ENCODE measurements at places on chromosomes 4 and X. TPM values are rescaled to one million over a fixed set of nuclear protein-coding genes. Genes with fewer than 3 reads are reported as not detected.

The ING2 gene
- 38.0 TPM for total RNA-seq

The RHOXF2B gene
- total RNA-seq, result not detected

The PASD1 gene
- not detected for total RNA-seq

The GUCY1A1 gene
- total RNA-seq, result 2.5 TPM

- no peak overlapping the region for H3K27ac ChIP-seq
- no peaks in the 10 kb centered on the region for H3K36me3 ChIP-seq
- no peak overlapping the region for H3K4me3 ChIP-seq
Observed at GRCh38 chr4:158993891-158994290, 109.0 kb upstream of the RAPGEF2 start.

GRCh38 chr4:66842026-66842723, 703.1 kb downstream of the CENPC start:
- no peaks in the 10 kb centered on the region for H3K27me3 ChIP-seq
- no peak overlapping the region for H3K27ac ChIP-seq
- no peak overlapping the region for H3K4me3 ChIP-seq
- H3K4me1 ChIP-seq, result no peaks in the 10 kb centered on the region
- no peaks in the 10 kb centered on the region for H3K36me3 ChIP-seq
- no peak for DNase-seq

DNA sequence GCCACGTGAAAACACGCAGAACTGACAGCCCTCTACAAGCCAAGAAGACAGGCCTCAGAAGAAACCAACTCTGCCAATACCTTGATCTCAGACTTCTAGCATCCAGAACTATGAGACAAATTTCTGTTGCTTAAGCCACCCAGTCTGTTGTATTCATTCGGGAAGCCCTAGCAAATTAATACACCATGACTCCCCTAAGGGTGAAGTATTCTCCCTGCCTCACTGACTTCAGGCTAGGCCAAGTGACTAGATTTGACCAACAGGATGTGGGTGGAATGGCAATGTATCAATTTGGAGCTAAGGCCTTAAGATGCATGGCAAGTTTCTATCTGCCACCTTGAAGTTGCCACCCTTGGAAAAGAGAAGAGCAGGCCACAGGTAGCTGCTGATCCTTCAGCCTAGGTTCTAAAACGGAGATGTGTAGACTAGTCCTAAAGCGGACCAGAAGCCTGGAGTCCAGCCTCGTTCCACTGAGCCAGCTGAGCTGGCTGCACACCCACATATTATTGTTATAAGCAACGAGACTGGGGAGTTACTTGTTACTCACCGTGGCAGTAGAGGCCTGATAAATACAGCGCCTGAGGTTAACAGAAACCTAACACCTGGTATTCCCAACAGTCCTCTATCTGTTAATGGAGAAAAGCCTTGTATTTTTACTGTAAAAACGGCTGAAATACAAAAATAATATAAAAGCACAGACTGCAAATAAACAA, 16.4 kb downstream of the SCARB2 start:
- no peak for DNase-seq
- H3K4me1 ChIP-seq, result peaks cover 9% of the 10 kb centered on the region
- no peak overlapping the region for H3K4me3 ChIP-seq
- no peak overlapping the region for H3K27ac ChIP-seq
- no peaks in the 10 kb centered on the region for H3K36me3 ChIP-seq

DNA sequence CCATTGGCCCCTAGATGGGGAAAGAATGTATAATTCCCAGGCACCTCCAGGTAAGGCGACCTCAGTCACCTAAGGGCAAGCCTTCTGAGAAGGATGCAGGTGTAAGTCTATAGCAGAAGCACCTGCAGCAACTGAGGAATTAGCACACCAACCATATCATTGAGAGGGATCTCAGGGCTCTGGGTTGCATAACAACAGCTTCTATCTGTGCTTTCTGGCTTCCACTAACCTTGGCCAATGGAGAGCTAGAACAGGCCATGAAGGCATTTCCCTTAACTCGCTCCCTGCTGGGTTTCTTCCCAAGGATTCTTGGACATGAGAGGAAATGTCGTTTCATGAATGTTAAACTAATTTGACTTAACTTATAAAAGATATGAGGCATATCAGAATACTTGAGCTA, 177.8 kb upstream of the GK2 start:
- H3K36me3 ChIP-seq, result no peaks in the 10 kb centered on the region
- no peak overlapping the region for H3K27ac ChIP-seq
- no peaks in the 10 kb centered on the region for H3K4me1 ChIP-seq
- no peak overlapping the region for H3K4me3 ChIP-seq
- DNase-seq, result no peak

- H3K4me1 ChIP-seq, result no peaks in the 10 kb centered on the region
- H3K4me3 ChIP-seq, result no peak overlapping the region
- DNase-seq, result no peak
- H3K27me3 ChIP-seq, result no peaks in the 10 kb centered on the region
- H3K36me3 ChIP-seq, result no peaks in the 10 kb centered on the region
Observed at GRCh38 chr4:153089742-153090141, 114.5 kb upstream of the TRIM2 start.

GRCh38 chr4:88955580-88956380, 101.2 kb downstream of the FAM13A start:
- H3K27me3 ChIP-seq, result no peaks in the 10 kb centered on the region
- no peak overlapping the region for H3K4me3 ChIP-seq
- no peaks in the 10 kb centered on the region for H3K36me3 ChIP-seq
- no peak for DNase-seq

DNA sequence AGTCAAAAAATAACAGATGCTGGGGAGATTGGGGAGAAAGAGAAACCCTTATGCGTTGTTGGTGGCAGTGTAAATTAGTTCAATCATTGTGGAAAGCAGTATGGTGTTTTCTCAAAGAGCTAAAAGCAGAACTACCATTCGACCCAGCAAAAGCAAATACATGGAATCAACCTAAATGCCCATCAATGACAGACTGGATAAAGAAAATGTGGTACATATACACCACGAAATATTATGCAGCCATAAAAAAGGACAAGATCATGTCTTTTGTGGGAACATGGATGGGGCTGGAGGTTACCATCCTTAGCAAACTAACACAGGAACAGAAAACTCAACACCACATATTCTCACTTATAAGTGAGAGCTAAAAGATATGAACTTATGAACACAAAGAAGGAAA, 188.9 kb downstream of the CAMK2D start:
- no peak for DNase-seq
- H3K36me3 ChIP-seq, result no peaks in the 10 kb centered on the region
- no peak overlapping the region for H3K27ac ChIP-seq
- H3K4me3 ChIP-seq, result no peak overlapping the region
- no peaks in the 10 kb centered on the region for H3K4me1 ChIP-seq

GRCh38 chr4:145730026-145730425, 50.1 kb downstream of the C4orf51 start:
- no peak overlapping the region for H3K4me3 ChIP-seq
- no peak overlapping the region for H3K27ac ChIP-seq
- DNase-seq, result no peak
- no peaks in the 10 kb centered on the region for H3K36me3 ChIP-seq
- no peaks in the 10 kb centered on the region for H3K27me3 ChIP-seq
- peaks cover 16% of the 10 kb centered on the region for H3K4me1 ChIP-seq

DNA sequence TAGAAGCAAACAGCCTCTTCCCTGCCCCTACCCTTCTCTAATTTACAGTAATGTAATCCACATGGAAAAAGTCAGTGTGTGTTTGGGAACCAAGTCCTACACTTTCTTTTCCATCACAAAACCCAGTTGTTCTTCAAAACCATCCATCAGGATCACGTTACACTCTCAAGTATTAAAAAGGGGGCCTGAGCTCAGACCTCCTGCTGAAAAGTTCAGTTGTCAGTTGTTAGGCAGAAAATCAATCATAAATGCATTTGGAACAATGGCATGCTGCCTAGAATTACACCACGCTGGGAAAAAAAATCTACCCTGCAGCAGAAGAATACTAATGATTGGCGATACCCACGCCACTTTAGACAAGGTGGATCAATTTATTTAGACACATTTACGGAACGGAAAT, 236.5 kb downstream of the PARM1 start:
- H3K36me3 ChIP-seq, result no peaks in the 10 kb centered on the region
- no peak for DNase-seq
- H3K27me3 ChIP-seq, result no peaks in the 10 kb centered on the region
- H3K4me3 ChIP-seq, result no peak overlapping the region

GRCh38 chr4:158122501-158122900, 50.3 kb downstream of the GASK1B start:
- H3K4me1 ChIP-seq, result peaks cover 5% of the 10 kb centered on the region
- no peak for DNase-seq
- H3K36me3 ChIP-seq, result no peaks in the 10 kb centered on the region
- no peaks in the 10 kb centered on the region for H3K27me3 ChIP-seq
- no peak overlapping the region for H3K27ac ChIP-seq

- H3K27ac ChIP-seq, result no peak overlapping the region
- no peaks in the 10 kb centered on the region for H3K36me3 ChIP-seq
- peaks cover 26% of the 10 kb centered on the region for H3K4me1 ChIP-seq
- no peaks in the 10 kb centered on the region for H3K27me3 ChIP-seq
Observed at GRCh38 chr4:16027626-16028025, 56.2 kb downstream of the PROM1 start.

DNA sequence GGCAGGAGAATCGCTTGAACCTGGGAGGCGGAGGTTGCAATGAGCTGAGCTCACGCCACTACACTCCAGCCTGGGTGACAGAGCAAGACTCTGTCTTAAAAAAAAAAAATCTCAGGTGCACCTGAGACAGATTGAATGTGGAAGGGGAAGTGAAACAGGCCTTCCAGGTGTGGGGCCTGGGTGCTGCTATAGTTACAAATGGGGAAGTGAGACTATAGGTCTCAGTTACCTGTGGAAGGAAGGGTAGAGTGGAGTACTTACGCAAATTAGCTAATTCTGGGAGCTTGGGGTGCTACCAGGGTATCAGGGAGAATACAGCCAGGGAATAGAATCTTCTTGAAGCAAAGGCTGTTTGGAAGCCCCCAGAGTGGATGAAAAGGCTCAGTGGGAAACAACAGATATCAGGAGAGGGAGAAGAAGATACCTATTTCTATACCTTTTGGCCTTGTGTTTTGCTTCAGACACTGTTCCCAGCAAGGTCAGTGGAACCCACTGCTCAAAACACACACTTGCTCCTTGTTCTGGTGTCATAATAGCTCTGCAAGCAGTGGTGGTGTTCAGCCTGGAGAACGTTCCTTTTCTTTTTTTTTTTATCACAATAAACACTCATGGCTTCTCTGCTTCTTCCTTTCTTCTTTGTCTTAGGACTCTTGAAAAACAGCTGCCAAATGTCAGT, 7.0 kb downstream of the CD38 start:
- H3K27ac ChIP-seq, result no peak overlapping the region

GRCh38 chr4:15001248-15001868, 923 bp upstream of the CPEB2 start:
- peaks cover 6% of the 10 kb centered on the region for H3K4me1 ChIP-seq
- peaks cover 26% of the 10 kb centered on the region for H3K27me3 ChIP-seq
- no peaks in the 10 kb centered on the region for H3K36me3 ChIP-seq
- H3K27ac ChIP-seq, result no peak overlapping the region

DNA sequence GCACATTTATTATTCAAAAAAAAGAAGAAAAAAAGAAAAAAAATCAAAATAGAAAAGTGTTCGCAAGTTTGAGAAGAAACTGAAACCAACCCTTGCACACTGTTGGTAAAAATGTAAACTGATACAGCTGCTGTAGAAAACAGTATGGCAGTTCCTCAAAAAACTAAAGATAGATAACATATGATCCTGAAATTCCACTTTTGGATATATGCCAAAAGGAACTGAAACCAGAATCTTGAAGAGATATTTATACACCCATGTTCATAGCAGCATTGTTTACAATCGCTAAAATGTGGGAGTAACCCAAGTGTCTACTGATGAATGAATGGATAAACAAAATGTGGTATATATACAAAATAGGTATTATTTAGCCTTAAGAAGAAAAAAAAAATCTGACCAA, 155.4 kb downstream of the TBCK start:
- no peaks in the 10 kb centered on the region for H3K4me1 ChIP-seq
- no peaks in the 10 kb centered on the region for H3K27me3 ChIP-seq
- no peak overlapping the region for H3K4me3 ChIP-seq

Data from neural progenitor cell (in vitro differentiated cells).